ENCODE measurements at places on chromosomes 2 and 18. TPM values are rescaled to one million over a fixed set of nuclear protein-coding genes. Genes with fewer than 3 reads are reported as not detected.

The PTPRN gene
- 0.86 TPM for total RNA-seq

- no peak for DNase-seq
Observed at GRCh38 chr2:216001216-216002100, 11.9 kb downstream of the MREG start.

The SSB gene
- total RNA-seq = 91.5 TPM

GRCh38 chr2:174024524-174025270, 59.5 kb upstream of the SP3 start:
- peak; percentile 96 for DNase-seq

DNA sequence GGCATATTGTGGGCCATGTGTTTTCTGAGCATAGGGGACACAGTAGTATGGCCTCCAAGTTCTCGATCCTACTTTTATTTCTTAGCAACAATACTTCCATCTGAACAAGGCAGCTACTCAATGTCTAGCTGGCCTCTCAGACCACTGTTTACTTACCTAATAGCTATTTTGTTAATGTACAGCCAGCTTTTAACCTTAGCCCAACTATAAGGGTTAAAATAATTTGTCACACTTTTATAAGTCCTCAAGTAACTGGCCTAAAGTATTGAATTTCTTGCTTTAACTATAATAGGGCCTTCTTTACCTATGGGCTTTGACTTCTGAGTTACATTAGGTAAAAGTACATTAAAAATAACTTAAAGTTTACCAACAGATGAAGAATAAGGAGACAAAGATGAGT, 117.4 kb downstream of the GAREM1 start:
- DNase-seq = no peak

GRCh38 chr2:198917926-198918720, 539.6 kb downstream of the SATB2 start:
- no peak for DNase-seq

DNA sequence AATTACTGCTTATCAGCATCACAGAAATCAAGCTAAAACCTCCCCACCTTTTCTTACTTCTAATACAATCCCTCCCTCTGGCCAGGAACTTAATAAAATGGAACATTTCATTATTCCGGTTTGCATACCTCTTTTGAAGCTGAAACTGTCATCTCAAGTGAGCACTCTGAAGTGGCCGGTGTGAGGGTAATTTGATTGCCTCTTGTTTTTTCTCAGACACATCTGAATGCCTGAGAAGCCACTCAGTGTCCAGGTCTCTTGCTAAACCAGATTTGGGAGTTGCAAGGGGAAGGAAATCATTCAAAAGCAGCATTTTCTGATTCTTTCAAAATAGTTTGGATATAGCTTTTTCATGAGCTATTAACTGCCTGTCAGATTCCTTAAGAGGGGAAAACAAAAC, 190.3 kb downstream of the C1D start:
- no peak for DNase-seq

The TUBB8B gene
- total RNA-seq = 0.32 TPM

The KLHL30 gene
- 0.43 TPM for total RNA-seq

The MAP3K19 gene
- not detected for total RNA-seq

The SPEG gene
- 48.8 TPM for total RNA-seq

GRCh38 chr2:39981883-39982311, 202.8 kb upstream of the THUMPD2 start:
- DNase-seq = peak; percentile 42

- no peak for DNase-seq
Observed at GRCh38 chr2:184598002-184598315, 370 bp upstream of the ZNF804A start.

The KCNF1 gene
- total RNA-seq = not detected

DNA sequence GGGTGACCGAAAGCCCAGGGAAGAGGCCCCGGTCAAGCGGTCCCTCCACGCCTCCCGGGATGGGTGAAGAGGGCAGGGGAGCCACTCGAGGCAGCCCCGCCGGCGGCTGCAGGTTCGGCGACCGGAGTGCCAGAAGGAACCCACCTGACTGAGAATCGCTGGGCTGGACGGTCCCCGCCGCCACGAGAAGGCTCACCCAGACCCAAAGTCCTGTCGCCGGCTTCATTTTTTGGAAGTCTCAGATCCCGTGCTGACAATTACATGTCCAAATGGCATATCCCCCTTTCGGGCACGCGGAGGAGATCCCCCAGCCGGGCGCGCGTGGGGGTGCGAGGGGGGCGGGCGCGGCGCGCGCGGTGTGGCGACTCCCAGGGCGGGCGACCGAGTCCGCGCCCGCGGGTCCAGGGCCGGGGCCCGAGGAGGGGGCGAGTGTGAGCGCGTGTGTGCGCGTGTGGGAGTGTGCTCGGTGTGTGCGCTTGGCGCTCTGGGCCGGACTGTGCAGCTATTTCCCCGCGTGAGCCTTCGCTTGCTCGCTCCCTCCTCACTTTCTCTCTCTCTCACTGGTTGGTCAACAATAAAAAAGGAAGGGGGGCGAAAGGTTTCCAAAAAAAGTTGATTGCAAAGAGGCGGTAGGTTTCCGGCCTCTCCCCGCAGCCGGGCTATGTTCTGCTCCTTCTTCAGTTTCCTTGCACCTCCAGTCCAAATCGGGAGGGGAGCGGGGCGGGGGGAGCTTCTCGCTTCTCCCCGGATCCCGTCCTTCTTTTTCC, at the start of gene ERBB4:
ERBB4 (minus strand) TSS at position 498 of the 767 bp plus-strand sequence; CDS start at position 226, 272 bp downstream.
- DNase-seq = no peak

DNA sequence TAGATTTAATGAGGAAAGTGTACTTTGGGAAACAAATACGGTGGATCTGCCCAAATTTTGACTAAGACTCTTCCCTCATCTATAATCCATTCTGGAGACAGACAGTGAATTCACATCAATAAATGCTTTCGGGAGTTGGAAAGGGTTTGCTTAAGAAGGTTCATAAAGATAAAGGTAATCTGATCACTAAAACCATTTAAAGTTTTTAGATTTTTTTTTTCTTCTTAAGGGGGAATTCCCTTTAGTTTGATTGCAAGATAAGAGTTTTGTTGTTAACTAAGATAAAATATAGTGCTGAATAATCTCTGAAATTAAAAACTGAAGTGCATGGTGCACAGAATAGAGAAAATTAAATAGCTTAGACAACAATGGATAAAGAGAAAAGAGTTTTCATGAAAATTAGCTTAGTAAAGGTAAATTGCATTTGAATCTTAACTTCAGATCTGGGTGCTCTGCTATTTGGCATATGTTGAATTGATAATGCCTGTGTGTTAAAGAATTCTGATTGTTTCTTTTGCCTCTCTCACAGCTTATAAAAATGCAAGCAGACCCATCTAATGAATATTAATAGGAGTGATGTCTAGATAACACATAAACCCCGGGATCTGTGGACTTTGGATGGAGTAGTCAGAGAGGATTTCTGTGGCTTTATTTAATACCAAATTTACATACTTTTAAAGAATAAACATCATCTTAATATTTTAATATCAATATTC, 100.8 kb downstream of the MEIS1 start:
- no peak for DNase-seq

DNA sequence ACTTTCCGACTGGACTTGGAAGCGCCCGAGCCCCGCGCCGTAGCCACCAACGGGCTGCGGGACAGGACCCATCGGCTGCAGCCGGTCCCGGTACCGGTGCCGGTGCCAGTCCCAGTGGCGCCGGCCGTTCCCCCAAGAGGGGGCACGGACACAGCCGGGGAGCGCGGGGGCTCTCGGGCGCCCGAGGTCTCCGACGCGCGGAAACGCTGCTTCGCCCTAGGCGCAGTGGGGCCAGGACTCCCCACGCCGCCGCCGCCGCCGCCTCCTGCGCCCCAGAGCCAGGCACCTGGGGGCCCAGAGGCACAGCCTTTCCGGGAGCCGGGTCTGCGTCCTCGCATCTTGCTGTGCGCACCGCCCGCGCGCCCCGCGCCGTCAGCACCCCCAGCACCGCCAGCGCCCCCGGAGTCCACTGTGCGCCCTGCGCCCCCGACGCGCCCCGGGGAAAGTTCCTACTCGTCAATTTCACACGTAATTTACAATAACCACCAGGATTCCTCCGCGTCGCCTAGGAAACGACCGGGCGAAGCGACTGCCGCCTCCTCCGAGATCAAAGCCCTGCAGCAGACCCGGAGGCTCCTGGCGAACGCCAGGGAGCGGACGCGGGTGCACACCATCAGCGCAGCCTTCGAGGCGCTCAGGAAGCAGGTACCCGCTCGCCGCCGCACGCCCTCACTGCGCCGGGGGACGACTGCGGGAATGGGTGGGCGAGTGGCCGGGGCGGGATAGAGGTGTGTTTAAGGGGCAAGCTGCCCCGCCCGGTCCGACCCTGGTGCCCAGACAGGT, 713 bp downstream of the ATOH8 start:
- DNase-seq = peak; percentile 71

- DNase-seq = peak; percentile 16
Observed at GRCh38 chr2:225821351-225821750, 421.8 kb downstream of the NYAP2 start.

- no peak for DNase-seq
Observed at GRCh38 chr2:237134321-237135230, 48.9 kb downstream of the COPS8 start.
